ENCODE measurements at places on chromosomes 13 and 19.

DNA sequence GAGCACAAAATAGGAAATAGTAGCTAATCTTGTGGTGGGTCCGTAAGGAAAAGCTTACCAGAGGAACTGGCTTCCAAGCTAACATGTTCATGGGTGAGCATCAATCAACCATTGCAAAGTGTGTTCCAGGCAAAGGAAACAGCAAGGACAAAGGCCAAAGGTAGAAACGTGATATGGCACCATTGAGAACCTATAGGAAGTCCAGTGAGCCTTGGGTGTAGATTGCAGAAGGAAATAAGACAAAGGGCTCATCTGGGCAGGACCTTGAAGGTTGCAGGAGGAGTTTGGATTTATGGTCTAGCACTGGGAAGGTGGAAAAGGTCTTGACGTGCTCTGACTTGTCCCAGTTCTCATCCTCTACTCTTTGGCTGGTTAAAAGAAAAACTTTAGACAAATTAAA is 22.3 kb downstream of the CYP2B6 start:
- DNase-seq = no peak

GRCh38 chr13:83325125-83325853 is 557.0 kb downstream of the SLITRK1 start:
- DNase-seq = no peak

DNA sequence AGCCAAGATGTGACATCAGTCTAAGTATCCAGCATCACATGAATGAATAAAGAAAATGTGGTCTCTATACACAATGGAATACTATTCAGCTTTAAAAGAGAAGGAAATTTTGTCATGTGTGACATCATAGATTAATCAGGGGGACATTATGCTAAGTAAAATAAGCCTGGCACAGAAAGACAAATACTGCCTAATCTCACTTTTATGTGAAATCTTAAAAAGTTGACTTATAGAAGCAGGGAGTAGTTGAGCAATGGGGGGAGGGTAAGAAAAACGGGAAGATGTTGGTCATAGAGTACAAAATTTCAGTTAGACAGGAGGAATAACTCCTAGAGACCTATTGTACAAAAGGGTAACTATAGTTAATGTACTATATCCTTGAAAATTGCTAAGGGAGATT is 10.4 kb upstream of the LCP1 start:
- no peak for DNase-seq

- DNase-seq = no peak
These were observed 174.6 kb downstream of the TDRD3 start for GRCh38 chr13:60571571-60571970.

- no peak for DNase-seq
These were observed 1.7 kb upstream of the S1PR4 start for GRCh38 chr19:3176715-3177501.

GRCh38 chr13:74346960-74347359 is 212.8 kb upstream of the KLF12 start:
- DNase-seq = no peak

GRCh38 chr13:78632996-78633395 is 26.0 kb downstream of the OBI1 start:
- no peak for DNase-seq

- DNase-seq = peak; percentile 63
These were observed 67.7 kb downstream of the ALOX5AP start for GRCh38 chr13:30802953-30803478.

- DNase-seq = no peak
These were observed 247.7 kb downstream of the SLITRK1 start for GRCh38 chr13:83634601-83635000.

- no peak for DNase-seq
These were observed 2.0 kb downstream of the GPR183 start for GRCh38 chr13:99305158-99305557.

DNA sequence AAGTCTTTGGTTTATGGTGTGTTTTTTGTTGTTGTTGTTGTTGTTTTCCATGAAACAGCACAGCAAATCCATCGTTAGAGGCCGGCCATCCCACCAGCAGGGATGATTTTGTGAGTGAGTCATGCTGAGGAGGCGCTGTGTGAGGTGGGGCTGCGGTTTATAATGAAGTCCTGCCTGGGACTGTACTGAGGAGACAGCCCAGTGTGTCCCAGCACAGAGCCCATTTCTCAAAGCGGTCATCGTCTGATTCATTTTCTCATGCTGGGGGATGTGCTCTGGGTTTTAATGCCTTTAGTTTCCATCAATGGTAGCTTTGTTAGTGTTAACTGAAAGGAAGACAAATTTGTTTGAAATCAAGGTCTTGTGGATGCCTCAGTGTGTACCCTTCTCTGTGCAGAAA is 129.3 kb upstream of the SERP2 start:
- no peak for DNase-seq

DNA sequence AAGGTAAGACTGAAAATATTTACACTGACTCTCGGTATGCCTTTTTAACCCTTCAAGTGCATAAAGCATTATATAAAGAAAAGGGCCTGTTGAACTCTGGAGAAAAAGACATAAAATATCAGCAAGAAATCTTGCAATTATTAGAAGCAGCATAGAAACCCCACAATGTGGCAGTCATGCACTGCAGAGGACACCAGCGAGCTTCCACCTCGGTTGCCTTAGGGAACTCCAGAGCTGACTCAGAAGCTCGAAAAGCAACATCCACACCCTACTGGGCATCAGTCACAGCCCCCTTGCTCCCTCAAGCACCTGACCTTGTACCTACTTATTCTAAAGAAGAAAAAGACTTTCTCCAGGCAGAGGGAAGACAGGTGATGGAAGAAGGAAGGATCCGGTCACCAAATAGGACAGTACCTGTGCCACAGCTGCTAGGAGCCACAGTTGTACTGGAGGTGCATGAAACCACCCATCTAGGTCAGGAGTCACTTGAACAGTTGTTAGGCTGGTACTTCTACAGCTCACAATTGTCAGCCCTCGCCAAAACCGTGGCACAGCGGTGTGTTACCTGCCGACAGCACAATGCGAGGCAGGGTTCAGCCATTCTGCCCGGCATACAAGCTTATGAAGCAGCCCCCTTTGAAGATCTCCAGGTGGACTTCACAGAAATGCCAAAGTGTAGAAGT is 2.9 kb downstream of the ZNF816 start:
- no peak for DNase-seq

GRCh38 chr19:4224470-4224869 is 4.9 kb upstream of the EBI3 start:
- DNase-seq = no peak

DNA sequence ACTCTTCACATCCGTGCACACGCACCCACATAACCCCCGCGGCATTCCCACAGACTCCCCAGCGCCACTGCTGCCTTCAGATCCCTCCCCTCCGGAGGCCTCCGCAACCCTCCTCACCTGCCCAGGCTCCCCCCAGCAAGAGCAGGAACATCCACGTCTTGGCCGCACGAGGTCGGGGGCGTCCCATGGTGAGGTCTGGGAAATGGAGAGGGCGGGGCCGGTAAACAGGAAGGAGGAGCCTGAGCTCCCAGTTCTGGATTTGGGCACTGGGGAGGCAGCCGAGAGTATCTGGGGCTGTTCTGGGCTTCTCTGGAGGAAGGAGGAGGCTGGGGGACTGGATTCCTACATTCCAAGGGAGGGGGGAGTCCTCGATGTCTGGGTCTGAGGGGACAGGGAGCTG is 423 bp downstream of the KLK8 start:
- no peak for DNase-seq

- no peak for DNase-seq
These were observed 345.3 kb downstream of the TEX29 start for GRCh38 chr13:111665691-111666095.

GRCh38 chr13:84200971-84201370 is 318.7 kb upstream of the SLITRK1 start:
- DNase-seq = no peak

GRCh38 chr19:55273978-55274707 is 5.8 kb downstream of the HSPBP1 start:
- DNase-seq = no peak

DNA sequence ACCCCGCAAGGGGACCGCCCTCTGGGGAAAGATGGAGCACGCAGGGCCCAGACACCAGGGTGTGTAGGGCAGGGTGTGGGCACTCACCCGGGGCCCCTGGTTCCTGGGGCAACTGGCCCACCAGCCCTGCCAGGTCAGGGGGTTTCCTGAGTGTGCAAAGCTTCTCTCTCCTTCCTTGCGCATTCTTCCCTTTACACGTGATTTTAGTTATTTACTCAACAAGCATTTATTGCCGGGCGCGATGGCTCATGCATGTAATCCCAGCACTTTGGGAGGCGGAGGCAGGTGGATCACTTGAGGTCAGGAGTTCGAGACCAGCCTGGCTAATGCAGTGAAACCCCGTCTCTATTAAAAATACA is 20.4 kb downstream of the PRR36 start:
- no peak for DNase-seq

GRCh38 chr13:37934339-37935191 is 65.0 kb upstream of the TRPC4 start:
- no peak for DNase-seq

DNA sequence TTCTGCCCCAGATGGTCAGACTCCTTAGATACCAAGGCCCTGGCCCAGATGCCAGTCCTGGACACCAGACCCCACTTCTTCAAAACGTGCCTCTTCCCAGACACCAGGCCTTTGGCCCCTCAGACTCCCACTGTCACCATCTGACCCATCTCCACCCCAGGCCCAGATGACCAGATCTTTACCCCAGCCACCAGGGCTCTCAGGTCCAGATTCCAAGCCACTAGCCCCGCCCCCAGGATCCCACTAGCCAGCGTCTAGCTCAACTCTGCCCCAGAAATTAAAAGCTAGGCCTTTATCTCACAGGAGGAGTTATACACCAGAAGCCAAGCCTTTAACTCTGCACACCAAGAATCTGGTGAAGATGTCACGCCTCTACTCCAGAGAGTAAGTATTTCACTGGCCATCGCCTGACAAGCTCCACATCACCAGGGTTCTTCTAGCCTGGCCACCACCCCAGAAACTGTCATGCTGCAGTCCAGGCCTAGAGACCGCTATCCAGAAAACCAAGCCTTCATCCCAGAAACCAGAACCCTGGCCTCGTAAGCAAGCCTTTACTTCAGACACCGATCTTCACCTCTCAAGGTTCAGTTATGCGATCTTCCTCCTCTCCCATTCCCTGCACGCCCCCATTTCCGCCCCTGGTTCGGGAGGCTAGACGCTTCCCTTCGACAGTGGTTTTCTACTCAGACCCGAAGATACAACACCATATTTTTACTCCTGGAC is 595 bp downstream of the XAB2 start:
- no peak for DNase-seq

GRCh38 chr19:56193981-56194640 is 3.5 kb downstream of the ZSCAN5B start:
- no peak for DNase-seq

DNA sequence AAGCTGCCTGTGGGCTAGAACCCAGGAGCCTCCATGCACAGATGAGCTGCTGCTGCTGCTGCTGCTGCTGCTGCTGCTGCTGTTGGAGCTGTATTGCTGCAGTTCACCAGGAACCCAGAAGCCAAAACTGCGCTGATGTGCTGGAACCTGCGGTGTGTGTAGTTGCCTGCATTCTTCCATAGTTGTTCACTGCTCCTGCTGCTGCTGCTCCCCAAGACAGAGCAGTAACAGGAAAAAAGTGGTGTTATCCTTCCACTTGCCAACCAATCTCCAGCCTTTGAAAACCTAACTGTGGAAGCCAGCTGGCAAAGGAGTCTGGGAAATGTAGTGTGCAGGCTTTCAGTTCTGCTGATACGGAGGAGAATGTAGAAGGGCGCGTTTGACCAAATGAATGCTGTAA is 37.9 kb downstream of the ARHGAP35 start:
- DNase-seq = no peak

DNA sequence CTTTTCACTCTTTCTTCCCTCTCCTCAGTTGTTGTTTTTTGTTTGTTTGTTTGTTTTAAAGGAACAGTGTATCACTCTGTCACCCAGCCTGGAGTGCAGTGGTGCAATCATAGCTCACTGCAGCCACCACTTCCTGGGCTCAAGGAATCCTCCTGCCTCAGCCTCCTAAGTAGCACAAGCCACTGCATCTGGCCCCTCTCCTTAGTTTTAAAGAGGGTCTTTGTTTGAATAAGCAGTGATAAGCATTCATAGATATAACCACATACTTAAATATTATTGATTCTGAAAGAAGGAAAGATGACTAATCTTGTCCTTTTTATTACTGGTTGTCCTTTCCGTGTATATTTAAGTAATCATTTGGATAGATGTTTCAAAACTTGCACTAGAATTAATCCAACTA is 26.7 kb downstream of the ERCC5 start:
- DNase-seq = no peak

DNA sequence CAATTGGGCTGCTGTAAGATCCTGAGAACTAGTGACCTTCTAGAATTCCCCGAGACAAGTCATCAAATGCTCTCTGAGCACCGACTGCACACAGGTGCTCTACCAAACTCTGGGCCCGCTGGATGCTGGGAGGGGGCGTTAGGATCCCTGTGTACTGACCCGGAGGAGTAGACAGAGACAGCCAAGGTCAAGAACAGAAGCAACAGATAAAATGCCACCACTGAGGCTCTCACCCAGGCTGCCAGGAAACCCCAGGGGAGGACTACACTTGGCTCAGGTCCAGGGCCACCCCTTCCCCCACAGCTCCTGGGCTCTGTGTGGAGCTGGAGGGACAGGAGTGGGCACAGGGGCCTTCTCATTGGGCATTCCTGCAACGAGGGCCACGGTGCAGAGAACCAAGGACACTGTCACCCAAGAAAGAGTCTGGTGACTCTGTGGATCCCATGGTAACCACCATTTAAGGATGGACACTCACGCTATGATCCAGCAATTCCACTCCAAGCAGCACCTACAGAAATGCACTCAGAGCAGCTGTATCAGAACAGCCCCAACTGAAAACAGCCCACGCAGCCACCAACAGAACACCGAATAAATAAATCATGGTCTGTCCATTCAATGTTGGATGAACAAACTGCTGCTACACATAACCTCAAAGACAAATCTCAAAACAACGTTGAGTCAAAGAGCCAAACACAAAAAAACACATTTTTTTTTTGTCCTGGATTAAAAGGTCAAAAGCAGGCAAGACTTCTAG is 16.8 kb upstream of the SLC35E1 start:
- DNase-seq = no peak

DNA sequence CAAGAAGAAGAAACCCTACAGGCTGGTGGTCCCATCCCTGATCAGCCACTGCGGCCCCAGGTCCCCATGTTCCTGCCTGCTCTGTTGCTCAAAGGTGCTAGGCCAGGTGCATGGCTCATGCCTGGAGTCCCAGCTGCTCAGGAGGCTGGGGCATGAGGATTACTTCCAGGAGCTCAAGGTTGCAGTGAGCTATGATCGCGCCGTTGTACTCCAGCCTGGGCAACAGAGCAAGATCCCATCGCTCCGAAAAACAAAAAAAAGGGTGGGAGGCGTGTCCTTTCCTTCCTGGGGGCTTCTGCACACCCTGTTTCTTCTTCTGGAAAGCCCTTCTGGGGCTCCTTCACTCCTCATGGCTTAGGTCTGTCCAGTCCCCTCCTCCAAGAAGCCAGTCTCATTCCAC is 11.9 kb upstream of the TINCR start:
- no peak for DNase-seq

Data from omental fat pad (tissue), 4 donors.